GM12891 (cell line): ENCODE measurements at places on chromosomes 11 and 22.
A peak's percentile ranks its signal among the peaks of the same experiment; 100 is the strongest.

GRCh38 chr11:111019871-111020670, 225.5 kb upstream of the POU2AF2 start:
- no peak for DNase-seq

DNA sequence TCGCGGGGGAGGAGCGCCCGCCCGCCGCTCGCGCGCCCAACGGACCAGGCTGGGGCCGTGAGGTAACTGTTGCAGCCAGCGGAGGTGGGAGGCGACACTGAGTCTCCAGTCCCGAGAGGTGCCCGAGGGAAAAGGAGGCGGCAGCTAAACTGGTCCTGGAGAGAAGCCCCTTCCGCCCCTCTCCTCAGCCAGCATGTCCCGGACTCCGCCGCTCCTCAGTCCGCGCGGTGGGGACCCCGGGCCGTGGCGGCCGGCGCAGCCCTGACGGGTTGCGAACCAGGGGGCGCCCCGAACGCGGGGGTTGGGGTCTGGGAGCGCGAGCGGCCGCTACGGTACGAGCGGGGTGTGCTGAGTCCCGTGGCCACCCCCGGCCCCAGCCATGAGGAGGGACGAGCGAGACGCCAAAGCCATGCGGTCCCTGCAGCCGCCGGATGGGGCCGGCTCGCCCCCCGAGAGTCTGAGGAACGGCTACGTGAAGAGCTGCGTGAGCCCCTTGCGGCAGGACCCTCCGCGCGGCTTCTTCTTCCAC, at the start of gene PDE3B:
PDE3B (plus strand) TSS at position 108 of the 529 bp plus-strand sequence; CDS start at position 380, 272 bp downstream.
- DNase-seq, result peak; percentile 47

- DNase-seq, result no peak
Observed at GRCh38 chr11:69744435-69744834, 30.7 kb downstream of the FGF4 start.

DNA sequence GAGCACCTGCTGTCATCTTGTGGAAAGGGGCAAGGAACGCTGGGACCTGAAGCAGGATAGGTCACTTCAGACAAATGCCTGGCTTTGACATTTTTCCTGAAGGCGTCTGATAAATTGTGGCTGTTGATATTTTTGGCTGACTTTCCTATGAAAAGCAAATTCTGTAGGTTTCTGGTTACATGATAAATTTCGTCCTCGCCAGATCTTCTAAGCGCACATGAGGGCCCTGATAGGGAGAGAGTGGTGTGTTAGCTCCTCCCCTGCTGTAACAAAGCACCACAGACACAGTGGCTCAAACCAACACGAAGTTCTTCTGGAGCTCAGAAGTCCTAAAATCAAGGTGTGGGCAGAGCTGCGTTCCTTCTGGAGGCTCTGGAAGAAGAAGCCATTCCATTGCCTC, 19.6 kb downstream of the APOL4 start:
- DNase-seq, result no peak

GRCh38 chr11:32983506-32983905, 32.2 kb upstream of the DEPDC7 start:
- no peak for DNase-seq

DNA sequence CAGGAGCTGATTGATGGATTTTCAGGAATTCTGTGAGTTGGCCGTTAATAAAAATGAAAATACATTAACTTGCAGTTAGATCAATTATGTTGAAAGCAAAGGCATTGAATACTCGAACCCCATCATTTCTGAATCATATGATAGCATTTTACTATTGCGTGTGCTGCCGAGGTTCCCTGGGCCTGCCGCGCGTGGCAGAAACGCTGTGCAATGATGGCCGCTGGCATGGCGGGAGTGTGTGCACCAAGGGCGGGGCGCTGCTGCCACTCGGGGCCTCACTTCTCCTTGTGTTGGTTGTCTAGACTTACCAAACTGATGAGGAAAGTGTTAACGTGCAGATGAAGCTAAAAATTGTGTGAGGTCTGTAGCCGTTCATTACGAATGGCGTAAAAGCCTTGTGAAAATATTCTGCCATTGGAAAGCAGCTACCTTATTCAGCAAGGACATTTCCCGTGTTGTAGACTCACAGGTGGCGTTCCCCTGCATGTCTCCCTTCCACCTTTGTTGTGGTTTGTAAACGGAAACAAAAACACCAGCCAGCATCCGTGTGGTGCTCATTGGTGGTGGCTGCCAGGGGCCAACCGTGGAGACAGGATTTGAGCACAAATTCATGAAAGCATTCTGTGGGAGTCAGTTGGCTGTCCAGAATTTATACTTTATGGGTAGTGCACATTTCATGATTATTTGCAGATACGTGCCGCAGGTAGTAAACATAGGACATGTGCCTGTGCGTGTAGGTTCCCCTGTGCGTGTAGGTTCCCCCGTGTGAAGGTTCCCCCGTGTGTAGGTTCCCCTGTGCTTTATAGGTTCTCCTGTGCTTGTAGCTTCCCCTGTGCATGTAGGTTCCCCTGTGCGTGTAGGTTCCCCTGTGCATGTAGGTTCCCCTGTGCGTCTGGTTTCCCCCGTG, 5.9 kb upstream of the GRAMD4 start:
- no peak for DNase-seq

DNA sequence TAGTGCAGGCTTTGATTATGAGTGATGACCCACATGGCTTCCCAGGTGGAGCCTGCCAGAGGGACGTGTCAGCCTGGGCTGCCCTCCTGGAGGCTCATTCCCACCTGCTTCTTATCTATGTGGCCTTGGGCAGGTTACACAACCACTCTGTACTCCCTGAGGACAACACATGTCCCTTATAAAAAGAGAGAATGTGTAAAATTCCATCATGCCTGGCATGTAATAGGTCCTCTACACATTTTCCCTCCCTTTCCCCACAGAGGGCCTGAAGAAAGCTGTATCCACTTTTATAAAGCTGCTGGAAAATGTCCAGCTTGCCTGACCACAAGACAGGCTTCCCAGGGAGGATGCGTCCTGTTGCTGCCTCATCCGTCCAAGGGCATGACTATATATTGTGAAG, 55.0 kb upstream of the VSTM5 start:
- no peak for DNase-seq

- no peak for DNase-seq
Observed at GRCh38 chr11:119730789-119731386, 1.9 kb upstream of the NECTIN1 start.

DNA sequence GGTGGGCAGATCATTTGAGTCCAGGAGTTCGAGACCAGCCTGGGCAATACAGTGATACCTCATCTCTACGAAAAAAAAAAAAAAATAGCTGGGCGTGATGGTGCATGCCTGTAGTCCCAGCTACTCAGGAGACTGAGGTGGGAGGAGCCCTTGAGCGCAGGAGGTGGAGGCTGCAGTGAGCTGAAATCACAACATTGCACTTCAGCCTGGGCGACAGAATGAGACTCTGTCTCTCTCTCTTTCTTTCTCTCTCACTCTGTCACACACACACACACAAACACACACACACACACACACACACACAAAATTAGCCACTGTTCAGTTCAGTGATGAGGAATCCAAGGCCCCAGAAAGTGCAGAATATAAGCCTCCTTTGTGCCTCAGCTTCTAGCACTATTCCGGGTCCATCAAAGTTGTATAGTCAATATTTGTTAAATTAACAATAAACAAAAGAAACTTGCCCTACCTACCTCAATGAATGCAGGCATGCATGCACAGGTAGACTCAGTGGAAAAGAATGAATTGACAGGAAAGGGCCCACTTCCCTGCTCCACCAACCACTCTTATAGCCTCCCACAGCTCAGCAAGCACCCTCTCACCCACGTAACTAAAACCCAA, 3.9 kb upstream of the SMIM35 start:
- no peak for DNase-seq

DNA sequence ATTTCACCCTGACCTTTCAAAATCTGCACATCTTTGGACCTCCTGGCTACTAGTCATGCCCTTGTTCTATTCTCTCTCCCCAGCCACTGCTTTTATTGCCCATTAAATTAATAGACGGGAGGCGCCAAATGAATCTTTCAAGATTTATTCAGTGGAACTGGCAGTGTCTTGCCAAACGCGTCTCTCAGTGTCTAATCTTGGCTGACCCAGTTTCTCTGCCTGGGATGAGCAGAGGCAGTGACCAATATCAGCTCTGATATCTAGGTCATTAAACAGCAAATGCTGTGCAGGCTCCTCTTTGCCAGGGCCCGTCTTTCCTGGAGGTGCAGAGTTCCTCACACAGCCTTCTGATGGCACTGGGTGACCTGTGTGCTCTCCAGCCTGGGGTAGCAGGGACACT, 74.0 kb downstream of the TRAF6 start:
- DNase-seq, result no peak

DNA sequence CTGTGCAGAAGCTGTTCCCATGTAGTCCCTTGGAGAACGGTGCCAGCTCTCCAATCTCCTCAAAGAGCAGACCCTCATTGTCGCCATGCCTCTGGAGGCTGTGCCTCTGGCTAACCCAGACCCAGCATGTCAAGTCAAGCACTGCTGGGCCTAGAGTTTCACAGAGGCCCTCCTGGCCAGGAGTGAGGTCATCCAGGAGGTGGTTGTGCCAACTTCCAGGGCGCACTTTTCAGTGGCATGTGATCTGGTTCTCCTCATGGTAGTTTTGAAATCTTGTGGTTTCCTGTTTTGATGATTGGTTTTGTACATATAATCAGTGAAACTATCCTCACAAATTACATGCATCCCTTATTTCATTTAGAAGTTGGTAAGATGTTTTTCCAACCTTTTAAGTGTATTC, 78.9 kb downstream of the PPFIBP2 start:
- no peak for DNase-seq

GRCh38 chr22:28331695-28332094, 347.9 kb downstream of the TTC28 start:
- DNase-seq, result no peak

DNA sequence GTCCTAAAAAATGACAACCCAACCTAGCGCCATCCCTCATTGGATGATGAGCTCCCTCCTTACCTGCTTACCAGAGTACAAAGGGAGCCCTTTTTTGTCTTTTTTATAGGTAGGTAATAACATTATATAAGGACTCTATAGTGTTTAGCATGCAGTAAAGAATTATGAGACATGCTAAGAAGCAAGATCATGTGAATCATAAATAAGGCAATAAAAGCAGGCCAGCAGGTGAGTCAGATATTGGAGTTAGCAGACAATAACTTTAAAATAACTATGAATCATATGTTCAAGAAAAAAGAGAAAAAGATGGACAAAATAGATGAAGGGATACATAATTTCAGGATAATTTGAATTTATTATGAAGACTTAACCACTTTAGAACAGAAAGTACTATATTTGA, 81.5 kb downstream of the GRK3 start:
- DNase-seq, result no peak

- DNase-seq, result no peak
Observed at GRCh38 chr22:44031158-44031952, 7.3 kb downstream of the PARVB start.

GRCh38 chr22:29369460-29369859, 18.9 kb downstream of the AP1B1 start:
- DNase-seq, result no peak

DNA sequence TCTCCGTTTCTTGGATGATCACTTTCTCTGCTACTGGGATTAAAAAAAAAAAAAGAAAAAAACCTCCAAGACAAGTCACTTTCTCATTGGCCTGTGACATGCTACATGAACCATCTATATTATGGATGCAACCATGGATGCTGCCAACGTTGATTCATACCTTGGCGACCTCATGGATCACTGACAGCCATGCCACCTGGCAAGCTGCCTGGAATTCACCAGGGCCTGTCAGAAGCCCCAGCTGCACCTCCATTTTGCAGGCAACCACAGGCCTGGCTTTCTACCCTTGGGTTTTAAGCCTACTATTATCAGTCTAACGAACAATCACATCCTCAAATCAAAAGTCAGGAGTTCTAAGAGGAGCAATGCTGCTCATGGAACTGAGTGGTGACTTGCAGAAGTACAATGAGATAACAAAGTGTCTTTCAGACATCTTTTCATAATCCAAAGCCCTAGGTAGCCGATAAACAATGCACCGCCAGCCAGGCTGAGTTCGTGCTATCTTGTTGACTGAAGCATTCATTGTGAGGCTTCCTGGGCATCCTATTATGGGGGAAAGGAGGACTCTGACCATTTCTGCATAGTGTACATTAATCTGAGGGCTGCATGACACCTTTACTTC, 48.0 kb upstream of the CADM1 start:
- DNase-seq, result no peak

DNA sequence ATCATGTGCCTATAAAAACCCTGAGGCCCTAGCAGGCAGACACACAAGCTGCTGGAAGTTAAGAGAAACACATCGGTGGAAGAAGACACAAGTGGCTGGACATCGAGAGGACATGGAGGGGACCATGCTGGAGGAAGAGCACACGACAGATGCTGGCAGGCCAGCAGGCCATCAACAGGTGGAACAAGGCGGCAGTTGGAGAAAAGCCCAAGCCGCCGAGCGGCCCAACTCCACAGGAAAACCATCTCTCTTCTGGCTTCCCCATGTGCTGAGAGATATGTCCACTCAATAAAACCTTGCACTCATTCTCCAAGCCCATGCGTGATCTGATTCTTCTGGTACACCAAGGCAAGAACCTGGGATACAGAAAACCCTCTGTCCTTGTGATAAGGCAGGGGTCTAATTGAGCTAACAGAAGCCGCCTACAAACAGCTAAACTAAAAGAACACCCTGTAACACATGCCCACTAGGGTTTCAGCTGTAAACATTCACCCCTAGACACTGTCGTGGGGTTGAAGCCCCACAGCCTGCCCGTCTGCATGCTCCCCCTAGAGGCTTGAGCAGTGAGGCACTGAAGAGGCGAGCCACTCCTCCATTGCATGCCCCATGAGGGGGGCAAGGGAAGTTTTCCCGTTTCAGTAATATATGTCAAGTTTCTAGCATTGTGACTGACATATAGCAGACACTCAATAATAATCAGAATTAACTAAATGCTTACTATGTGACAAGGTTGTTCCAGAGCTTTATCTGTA, 39.0 kb upstream of the MMP20 start:
- no peak for DNase-seq

DNA sequence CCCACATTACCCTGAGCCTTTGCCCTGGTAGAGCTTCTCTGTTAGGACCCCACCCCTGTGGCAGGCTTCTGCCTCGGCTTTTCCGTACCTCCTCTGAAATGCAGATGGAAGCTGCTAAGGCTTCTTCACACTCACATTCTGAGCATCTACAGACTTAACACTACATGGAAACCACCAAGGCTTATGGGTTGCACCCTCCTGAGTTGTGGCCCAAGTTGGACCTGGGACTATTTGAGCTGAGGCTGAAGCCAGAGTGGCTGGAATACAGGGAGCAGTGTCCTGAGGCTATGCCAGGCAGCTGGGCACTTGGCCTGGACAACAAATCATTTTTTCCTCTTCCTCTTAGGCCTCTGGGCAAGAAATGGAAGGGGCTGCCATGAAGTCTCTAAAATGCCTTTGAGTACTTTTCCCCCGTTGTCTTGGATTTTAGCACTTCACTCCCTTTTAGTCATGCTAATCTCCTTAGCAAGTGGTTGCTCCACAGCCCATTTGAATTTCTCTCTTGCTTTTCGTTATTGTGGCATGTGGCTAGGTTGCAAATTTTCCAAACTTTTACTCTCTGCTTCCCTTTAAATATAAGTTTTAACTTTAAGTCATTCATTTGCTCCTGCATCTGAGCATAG, 114.8 kb upstream of the FIBIN start:
- DNase-seq, result no peak

GRCh38 chr22:43446916-43447315, 35.1 kb downstream of the MPPED1 start:
- DNase-seq, result no peak
